ENCODE measurements at places on chromosomes 4 and X.

GRCh38 chr4:85228264-85228663 is 246.7 kb upstream of the ARHGAP24 start:
- no peak for DNase-seq

DNA sequence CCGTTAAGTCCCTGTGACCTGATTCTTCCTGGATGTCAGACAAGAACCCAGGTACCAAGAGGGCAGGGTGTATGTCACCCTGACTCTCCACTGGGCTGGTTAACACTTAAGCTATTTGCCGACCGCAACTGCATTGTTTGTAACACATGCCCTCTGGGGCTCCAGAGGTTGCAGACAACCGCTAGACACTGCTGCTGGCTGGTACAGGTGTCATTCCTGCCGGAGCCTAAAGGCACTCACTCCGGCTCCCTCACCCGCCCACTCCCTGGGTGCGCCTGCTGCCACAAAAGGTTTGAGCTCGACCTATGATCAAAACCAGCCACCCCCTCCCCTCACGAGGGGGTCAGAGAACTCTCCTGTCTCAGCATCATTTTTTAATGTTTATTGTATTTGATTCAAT is 208.2 kb downstream of the FAT4 start:
- no peak for DNase-seq

DNA sequence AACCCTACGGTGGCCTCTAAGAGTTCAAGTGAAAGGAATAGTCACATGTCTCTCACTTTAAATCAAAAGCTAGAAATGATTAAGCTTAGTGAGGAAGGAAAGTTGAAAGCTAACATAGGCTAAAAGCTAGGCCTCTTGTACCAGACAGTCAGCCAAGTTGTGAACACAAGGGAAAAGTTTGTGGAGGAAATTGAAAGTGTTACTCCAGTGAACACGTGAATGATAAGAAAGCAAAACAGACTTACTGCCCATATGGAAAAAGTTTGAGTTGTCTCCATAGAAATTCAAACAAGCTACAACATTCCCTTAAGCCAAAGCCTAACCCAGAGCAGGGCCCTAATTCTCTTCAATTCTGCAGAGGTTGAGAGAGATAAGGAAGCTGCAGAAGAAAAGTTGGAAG is 51.5 kb upstream of the RAB9B start:
- no peak for DNase-seq

- peak; percentile 5 for DNase-seq
These were observed 68.4 kb downstream of the MAOB start for GRCh38 chrX:43813898-43814297.

GRCh38 chr4:98203332-98204235 is 57.6 kb upstream of the RAP1GDS1 start:
- DNase-seq: no peak

DNA sequence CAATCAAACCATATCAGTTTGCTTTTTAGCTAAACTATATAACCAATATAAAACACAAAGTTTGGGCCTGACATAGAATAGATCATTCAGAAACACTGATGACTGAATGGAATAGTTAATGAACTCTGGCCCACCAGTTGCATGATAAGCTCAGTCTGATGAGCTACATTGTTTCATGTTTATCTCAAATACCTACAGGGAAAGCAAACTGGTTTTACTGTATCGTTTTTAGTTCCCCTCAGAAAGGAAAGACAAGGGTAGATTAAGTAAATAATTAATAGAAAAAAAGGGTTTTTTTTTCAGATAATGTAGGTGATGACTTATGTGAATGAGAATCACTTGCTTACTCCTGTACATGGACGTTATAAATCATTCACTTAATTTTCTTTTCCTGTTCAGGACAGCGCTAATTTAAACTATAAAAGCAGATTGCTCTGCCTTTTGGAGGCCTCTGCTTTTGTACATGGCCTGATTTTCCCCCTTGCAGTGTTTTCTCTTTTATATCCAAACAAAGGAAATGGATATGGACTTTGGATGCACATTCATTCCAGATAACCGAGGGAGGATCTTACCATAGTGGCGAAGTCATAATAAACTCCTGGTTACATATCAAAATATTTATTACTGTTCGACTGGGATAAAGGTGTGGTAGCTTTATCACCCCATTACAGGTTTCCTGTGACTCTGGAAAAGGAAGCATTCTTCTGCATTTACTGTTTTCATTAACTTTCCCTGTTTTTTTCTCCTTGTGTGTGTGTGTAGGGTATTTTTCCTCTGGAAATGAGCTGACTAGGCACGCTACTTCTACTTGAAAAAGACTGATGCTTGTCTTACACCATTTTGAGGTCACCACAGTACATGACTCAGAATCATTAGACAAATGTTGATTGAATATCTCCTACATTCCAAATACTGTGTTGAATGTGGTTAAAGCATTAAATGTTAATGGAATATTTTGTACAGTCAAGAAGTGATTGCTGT is 373.1 kb upstream of the HS3ST1 start:
- no peak for DNase-seq

DNA sequence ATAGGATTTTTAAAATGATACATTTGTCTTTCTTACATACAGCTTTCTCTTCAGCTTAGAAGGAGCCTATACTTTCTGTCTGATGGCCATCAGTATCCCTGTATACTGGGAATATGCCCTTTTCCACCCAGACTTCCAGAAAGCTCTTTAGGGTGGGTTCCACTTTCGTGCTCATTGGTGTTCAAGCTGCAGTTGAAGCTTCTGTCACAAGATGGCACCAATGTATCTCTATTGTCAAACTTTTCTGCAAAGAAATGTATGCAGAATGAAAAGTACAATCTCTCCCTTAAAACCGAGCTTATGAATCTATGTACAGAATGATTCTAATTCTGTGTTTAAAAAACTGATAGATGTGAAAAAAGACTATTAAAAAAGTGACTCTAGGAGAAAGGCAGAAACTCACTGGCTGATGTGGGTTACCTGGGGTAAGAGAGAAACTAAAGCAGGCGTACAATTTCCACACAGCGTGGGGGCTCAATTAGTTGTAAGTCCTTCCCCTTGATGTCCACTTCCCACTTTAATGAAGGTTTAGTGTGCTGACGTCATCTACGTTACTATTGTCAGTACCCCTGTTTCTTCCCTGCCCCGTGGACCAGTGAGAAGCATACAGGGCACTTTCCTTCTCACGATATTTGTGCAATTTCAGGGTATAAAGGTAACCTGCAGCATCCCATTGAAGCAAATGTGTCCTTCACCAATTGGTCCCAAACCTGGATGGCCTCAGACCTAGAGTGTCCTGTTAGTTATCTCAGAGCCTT is 57.3 kb upstream of the TCEAL2 start:
- peak; percentile 28 for DNase-seq

- no peak for DNase-seq
These were observed 1221.1 kb upstream of the ADGRL3 start for GRCh38 chr4:59979061-59979460.

DNA sequence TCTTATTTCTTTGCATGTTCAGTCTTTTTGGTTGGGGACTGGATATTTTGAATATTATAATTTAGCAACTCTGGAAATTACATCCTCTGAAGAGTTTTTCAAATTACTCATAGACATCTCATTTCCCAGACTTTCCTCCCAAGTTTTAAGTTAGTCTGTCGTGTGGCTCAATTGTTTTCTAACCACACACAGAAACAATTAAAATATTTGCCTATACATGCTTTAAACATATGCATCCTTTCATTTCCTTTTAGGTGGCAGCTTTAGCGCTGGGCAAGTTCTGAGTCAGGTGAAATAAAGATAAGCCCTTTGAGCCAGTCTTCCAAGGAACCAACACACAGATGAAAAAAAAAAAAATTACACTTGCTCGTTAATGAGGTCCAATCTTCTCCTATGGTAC is 307.0 kb upstream of the SPOCK3 start:
- no peak for DNase-seq

DNA sequence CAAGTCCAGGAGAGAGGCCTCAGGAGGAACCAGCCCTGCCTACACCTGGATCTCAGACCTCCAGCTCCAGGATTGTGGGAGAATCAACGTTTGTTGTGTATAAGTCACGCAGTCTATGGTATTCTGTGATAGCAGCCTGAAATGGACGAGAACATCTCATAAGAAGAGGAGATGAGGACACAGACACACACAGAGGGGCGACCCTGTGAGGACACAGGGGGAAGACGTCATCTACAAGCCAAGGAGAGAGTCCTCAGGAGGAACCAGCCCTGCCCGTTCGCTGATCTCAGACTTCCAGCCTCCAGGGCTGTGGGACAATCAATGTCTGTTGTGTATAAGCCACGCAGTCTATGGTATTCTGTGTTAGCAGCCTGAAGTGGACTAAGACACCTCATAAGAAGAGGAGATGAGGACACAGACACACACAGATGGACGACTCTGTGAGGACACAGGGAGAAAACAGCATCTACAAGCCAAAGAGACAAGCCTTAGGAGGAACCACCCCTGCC is 20.3 kb downstream of the P2RY8 start:
- DNase-seq: no peak

- DNase-seq: no peak
These were observed 45.8 kb downstream of the ANXA10 start for GRCh38 chr4:168138143-168138542.

DNA sequence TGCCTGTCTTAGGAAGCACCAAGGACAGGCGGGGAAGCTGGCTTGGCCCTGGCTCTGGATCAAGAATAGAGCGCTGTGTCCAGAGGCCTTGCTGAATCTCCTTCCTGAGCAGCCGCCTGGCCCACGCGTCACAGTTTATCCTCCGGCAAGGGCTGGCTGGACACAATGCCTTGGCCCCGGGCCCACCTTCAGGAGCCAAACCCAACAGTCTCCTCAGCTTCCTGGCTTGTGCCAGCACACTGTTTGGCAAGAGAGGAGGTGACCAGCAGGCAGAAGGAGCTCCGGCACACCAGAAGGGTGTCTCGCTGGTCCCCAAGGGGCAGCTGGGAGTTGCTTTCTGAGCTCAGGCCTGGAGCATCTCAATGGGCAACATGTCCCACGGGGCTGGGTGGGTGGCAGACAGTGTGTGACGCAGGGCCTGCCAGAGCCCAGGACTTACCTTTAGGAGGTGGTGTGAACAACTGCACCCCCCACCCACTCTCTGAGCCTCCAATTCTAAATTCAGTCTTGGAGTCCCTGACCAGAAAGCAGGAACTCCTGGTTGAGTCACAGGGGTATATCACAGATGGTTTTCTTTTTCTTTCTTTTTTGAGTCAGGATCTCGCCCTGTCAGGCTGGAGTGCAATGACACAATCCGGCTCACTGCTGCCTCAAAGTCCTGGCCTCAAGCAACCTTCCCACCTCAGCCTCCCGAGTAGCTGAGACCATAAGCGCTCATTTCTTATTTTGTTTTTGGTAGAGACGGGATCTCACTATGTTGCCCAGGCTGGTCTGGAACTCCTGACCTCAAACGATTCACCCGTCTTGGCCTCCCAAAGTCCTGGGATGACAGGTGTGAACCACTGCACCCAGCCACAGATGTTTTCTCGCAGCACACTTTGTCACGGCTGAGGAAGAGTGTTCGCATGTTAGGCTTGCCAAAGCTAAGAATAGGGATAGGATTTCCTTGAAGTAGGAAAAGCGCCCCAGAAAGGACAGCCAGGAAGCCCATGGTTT is 361.2 kb downstream of the BCOR start:
- peak; percentile 15 for DNase-seq

DNA sequence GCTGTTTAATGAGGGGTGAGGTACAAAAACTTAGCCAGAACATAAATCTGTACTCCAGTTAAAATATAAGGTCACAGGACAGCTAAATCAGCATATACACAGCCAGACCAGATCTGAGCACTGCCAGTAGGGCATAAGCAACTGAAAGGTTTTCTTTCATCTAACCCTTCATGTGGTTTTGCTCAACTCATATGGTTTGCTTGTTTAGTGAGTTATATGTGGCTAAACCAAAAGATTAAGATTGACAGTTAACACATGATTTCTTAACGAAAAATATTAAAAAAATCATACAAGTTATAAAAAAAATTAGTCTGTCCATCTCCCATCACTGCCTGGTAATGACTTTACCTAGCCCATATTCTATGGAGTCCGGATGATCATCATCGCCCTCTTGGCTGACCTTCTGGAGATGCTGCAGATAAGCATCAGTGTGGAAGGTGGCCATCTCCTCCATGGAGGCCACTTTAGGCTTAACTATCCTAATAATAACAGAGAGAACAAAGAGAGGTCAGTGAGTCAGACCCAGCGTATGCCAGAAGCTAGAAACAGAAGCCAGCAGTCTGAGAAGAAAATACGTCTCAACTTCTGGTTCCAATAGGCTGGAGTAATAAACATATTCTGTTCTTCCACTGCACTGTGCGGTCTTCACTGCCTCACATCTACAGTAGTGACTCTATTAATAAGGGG is 4.1 kb downstream of the HDAC8 start:
- no peak for DNase-seq

- DNase-seq: peak; percentile 69
These were observed 39.5 kb downstream of the TMEM165 start for GRCh38 chr4:55435141-55435841.

DNA sequence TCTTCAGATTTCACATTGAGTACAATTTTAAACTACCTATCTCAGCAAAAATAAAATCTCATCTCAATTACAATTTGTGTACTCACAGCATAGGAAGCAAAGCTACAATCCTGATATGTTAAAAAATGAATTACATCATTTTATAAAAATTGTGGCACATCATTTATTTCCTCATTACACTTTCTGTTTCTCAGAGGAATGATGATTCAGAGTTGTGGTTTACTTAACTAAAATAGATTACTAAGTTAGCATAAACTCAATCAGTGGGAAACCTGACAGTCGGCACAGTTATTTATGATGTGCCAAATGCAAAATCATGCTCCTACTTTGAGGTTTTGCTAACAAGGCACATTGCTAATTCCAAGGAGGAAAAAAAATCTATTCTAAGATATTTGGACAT is 325.0 kb downstream of the FBXO8 start:
- no peak for DNase-seq

- DNase-seq: no peak
These were observed 56.6 kb upstream of the SLC6A14 start for GRCh38 chrX:116379854-116380253.

DNA sequence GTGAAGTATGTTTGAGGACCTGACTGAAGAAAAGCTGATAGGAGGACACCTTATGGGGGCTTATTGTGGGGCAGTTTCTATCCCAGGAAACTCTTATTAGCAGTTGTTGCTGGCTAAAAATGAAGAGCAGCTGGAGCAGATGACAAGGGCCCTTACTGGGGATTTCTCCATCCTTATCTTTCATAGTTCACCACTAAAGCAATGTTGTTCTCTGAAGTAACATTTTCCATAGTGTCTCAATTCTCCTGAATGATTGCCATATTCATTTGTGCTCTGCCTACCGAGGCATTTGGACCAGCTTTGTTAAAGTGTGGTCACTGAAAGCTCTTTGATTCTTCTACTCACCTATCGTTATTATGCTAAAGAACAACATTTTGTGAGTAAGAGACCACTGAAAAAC is 7.7 kb downstream of the ENOX2 start:
- no peak for DNase-seq

- DNase-seq: no peak
These were observed 778.7 kb downstream of the CENPC start for GRCh38 chr4:66766557-66766956.

All from activated CD4-positive, alpha-beta T cell treated with anti-CD3 and anti-CD28 coated beads, Interleukin-2, Interleukin-6, amounts not matched to agents 100 ng/mL and 50 ng/mL, durations not matched to agents 16 hours and 8 hours (primary cell).